Stimulated activated CD4-positive, alpha-beta T cell treated with anti-CD3 and anti-CD28 coated beads, TNF-alpha, amount 100 ng/mL, for 1 hour (primary cell): ENCODE measurements at places on chromosomes 4 and X.

GRCh38 chrX:290476-291166 is 9.4 kb downstream of the PLCXD1 start:
- no peak for DNase-seq

- no peak for DNase-seq
These were observed 3.7 kb downstream of the STATH start for GRCh38 chr4:69999420-69999819.

DNA sequence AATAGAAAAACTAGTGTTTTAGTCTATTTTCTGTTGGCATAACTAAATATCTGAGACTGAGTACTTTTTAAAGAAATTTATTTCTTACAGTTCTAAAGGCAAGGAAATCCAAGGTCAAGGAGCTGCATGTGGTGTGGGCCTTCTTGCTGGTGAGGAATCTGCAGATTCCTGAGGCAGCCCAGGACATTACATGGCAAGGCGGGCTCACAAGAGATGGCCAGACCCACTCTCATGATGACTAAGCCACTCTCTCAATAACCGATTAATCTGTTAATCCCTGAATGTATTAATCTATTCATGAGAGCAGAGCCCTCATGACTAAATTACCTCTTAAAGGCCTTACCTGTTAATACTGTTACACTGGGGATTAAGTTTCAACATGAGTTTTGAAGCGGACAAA is 340.8 kb downstream of the GRXCR1 start:
- DNase-seq = no peak

DNA sequence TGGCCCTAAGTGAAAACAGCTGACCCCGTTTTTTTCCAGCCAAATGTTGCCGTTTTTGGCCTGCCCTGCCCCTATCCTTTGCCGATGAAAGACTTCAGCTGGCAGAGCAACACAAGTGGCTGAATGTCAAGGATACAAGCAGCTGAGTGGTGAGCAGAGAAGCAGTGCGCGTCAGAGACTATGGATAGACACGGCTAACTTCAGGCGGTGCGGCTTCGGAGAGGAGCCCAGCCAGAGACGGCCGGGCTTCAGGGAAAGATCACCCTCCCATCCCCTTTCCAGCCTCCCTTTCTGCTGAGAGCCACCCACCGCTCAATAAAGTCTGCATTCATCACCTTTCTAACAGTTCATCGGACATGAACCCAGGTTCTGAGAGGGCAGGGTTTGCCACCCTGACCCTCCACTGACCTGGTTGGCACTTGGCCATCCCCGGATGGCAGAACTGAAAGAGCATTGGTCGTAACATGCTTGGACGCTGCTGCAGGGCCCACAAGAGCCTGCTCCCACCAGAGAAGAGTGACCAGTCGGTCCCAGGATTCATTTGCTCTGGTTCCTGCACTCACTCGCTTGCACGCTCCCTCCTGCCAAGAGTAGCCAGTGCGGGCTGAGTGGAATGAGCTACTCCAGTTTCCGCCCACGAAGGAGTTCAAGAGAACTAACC is 125.8 kb downstream of the PPEF1 start:
- no peak for DNase-seq

GRCh38 chrX:12874581-12874980 is 7.7 kb downstream of the TLR7 start:
- DNase-seq = no peak

- DNase-seq = no peak
These were observed 1560.0 kb upstream of the TENM3 start for GRCh38 chr4:180683186-180683585.

- DNase-seq = no peak
These were observed 19.2 kb downstream of the SLC9A7 start for GRCh38 chrX:46739736-46740135.

GRCh38 chr4:74202062-74202586 is 44.2 kb downstream of the MTHFD2L start:
- no peak for DNase-seq

DNA sequence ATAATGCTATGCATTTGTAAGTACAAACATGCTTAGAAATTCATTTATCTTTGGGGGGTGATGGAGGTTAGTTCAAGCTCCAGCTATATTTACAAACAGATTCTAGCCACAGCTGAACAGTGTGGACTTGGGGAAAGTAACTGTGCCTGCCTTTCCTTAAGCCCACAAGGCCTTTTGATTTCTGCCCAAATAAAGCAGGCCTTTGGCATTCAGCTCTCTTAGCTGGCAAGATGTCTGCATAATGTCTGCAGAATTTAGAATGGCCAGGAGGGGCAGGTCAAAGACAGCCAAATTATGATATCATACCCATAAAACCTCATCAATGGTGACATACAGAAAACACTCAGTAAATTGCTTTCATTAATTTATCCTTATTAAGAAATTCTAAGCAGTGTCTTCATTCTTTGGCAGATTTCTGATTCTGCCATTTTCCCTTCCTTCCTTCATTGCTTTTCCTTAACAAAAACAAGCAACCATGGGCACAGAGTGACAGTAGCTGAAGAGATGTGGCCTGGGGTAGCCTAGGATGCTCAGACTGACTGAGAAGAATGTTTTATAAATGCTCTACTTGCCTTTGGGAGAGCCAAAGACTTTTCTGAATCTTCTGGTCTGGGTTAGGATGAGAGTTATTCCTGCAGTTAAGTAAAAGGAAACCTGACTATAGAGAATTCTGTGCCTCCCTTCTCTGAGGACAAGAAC is 538.7 kb upstream of the NR3C2 start:
- DNase-seq = no peak

DNA sequence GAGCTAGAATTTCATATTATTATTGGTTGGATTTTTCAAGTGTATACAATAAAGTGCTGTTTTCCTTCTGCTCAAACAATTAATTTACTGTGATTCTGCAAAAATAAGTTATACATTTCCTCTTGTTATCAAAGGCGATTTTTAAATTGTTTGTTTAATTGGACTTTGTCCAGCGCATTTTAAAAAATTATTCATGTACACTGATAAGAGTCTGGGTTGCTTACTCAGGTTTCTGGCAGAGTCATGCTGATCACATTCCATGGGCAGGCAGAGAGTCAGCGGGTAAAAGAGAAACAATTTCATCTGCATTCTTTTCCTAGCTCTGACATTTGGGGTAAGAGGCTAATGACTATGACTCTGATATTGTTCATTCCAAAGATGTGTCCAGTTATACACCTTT is 8.9 kb downstream of the FAT4 start:
- DNase-seq = no peak

GRCh38 chr4:68352791-68353190 is 2.9 kb upstream of the YTHDC1 start:
- DNase-seq = no peak

GRCh38 chr4:3612281-3612680 is 80.1 kb upstream of the LRPAP1 start:
- no peak for DNase-seq

DNA sequence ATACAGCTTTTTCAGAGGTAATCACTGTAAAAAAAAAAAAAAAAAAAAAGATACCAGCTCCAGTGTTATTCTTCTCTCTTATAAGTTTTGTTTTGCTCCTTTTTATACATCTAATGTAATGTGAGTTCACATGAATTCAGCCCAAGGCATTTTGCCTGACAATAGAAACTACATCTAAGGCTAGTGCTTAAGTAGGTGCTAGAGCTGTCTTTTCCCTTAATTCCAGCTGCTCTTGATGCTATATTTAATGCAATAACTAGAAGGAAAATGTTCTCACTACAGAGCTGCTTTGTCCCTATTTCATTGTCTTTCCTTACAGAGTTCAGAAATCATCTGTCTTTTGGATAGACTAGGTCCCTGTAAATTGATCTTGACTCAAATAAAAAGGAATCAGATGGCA is 150.1 kb downstream of the NAA11 start:
- DNase-seq = no peak

DNA sequence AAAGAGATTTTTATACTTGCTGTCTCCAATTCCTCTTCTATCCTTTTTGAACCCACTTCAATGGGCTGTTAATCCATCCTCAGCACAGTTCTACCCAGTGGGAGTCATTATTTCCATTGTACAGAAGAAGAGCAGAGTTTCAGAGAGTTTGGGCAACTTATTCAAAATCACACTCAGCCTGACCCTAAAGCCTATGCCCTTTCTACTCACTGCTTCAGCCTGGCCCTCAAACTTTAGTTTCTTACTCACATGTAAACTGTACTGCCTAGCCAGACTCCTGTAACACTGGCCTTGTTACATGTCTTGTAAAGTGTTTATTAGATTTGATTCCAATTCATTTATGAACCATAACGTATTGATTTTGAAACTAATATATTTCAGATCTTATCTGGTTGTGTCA is 25.1 kb upstream of the USO1 start:
- DNase-seq = no peak

GRCh38 chr4:6989331-6989923 is 53.7 kb upstream of the TADA2B start:
- DNase-seq = no peak

- DNase-seq = no peak
These were observed 7.0 kb upstream of the SYNPO2 start for GRCh38 chr4:118881512-118882146.

DNA sequence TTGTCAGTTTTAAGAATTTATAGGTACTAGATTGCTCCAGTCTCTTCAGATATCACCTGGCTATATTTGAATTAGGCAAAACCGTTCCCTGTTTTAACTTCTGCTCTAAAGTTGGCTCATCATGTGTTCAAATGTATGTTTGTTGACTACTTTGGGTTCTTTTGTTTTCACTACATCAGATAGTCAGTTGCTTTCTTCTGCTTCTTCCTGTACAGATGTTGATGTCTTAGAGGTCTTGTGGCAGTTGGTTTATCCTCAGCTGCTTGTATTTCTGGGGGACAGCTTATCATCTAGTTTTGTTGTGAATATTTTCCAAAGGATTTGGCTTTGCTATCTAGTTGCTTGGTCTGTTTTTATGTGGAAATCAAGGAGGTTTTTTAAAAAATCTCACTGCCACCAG is 28.0 kb downstream of the TBC1D19 start:
- no peak for DNase-seq

GRCh38 chr4:16005676-16006075 is 42.7 kb upstream of the FGFBP2 start:
- DNase-seq = no peak

DNA sequence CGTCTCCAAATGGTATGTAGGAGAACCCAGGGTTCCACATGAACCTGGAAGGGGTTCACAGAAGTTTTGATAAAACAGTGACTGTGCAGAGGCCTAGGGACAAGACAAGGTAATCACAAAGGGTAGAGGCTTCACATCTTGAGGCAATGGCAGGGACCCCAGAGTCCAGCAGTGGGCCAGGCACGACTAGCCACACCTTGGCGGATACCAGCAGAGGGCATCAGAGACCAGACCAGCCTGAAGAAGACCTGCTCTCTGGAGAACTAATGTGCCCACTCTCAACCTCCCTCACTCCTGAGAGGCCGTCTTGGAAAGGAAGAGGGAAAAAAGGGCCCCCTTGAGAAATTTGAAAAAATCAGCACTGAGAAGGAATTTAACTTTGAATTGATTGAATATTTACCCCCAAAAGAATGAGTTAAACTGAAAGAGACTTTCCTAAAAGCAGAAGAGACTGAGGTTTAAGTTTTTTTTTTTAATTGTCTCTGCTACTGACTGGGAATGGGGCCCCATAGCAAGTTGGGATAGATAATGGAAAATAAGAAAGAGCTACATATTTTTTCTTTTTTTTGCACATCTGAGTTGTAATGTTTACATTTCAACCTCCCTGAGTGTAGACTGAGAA is 243.8 kb upstream of the JADE1 start:
- no peak for DNase-seq

GRCh38 chr4:2858451-2859217 is 15.0 kb downstream of the ADD1 start:
- DNase-seq = no peak

- DNase-seq = no peak
These were observed 73.5 kb upstream of the ZFP42 start for GRCh38 chr4:187921946-187922623.
